B cell (primary cell): ENCODE measurements at places on chromosomes 2 and 18.

- H3K27ac ChIP-seq: peak overlapping the region; percentile 76
- peaks cover 7% of the 10 kb centered on the region for H3K36me3 ChIP-seq
- DNase-seq: no peak
- H3K27me3 ChIP-seq: no peaks in the 10 kb centered on the region
These were observed 980 bp upstream of the PPP4R1 start for GRCh38 chr18:9615280-9615797.

DNA sequence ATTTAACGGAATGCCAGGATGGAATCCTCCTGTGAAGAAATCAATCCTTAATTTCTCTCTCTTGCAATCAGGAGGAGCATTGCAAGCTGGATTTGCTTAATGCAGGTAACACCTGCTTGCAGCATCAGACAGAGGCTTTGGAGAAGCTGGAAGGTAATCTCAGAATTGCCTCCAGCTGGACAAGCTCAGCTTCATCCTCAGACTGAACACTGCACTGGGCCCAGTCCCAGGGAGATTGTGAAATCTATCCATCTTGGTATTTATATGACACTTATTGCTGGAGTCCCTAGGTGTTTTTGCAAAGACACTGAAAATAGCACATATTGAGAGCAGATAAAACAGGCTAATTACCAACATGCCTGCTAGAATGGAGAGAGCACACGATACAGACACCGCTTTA, 179.4 kb upstream of the SESTD1 start:
- no peaks in the 10 kb centered on the region for H3K36me3 ChIP-seq
- no peak overlapping the region for H3K27ac ChIP-seq
- no peak overlapping the region for H3K4me3 ChIP-seq

- peak overlapping the region; percentile 67 for H3K4me3 ChIP-seq
- DNase-seq: no peak
- no peaks in the 10 kb centered on the region for H3K36me3 ChIP-seq
- H3K27me3 ChIP-seq: no peaks in the 10 kb centered on the region
These were observed 20.0 kb downstream of the TMEM247 start for GRCh38 chr2:46499392-46499785.

DNA sequence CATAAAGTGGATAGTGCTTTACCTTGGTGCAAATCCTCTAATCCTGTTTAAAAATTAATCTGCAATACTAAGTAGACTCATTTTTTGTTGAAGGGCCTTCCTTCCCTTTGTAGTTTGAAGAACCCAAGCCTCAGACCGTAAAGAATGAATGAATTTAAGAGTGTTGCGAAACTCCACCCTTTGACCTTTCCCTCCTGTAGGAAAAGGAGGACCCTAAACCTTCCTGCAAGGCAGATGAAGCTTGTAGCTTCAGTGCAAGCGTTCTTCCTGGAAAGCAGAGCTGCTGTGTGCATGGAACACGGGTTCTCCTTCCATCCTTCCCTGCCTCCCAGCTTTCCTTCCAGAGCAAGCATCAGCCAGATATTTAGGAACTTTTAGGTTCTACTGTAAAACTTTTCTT, 1.7 kb downstream of the IMPA2 start:
- H3K27me3 ChIP-seq: no peaks in the 10 kb centered on the region
- DNase-seq: no peak
- H3K27ac ChIP-seq: no peak overlapping the region
- no peaks in the 10 kb centered on the region for H3K36me3 ChIP-seq

- H3K4me1 ChIP-seq: no peaks in the 10 kb centered on the region
- no peaks in the 10 kb centered on the region for H3K36me3 ChIP-seq
- H3K27me3 ChIP-seq: no peaks in the 10 kb centered on the region
- no peak overlapping the region for H3K27ac ChIP-seq
These were observed 29.7 kb downstream of the XDH start for GRCh38 chr2:31384771-31385276.
